PC-3 (cell line): ENCODE measurements at places on chromosomes 1 and 21. TPM values are rescaled to one million over a fixed set of nuclear protein-coding genes. Genes with fewer than 3 reads are reported as not detected.
A peak's percentile ranks its signal among the peaks of the same experiment; 100 is the strongest.

DNA sequence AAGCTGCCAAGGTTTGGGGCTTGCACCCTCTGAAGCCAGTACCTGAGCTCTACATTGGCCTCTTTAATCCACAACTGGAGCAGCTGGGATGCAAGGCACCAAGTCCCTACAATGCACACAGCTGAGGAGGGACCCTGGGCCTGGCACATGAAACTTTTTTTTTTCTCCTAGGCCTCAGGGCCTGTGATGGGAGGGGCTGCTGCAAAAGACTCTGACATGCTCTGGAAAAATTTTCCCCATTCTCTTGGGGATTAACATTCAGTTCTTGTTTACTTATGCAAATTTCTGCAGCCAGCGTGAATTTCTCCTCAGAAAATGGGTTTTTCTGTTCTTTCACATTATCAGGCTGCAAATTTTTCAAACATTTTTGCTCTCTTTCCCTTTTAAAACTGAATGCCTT is 1072.2 kb downstream of the BRINP3 start:
- no peaks in the 10 kb centered on the region for H3K4me1 ChIP-seq
- H3K36me3 ChIP-seq, result no peaks in the 10 kb centered on the region
- no peak for DNase-seq
- H3K27me3 ChIP-seq, result no peaks in the 10 kb centered on the region
- H3K27ac ChIP-seq, result no peak overlapping the region

- H3K27me3 ChIP-seq, result no peaks in the 10 kb centered on the region
- peaks cover 46% of the 10 kb centered on the region; the same call in 1 of the 2 replicates for H3K36me3 ChIP-seq
- no peaks in the 10 kb centered on the region for H3K4me1 ChIP-seq
These were observed 77.9 kb downstream of the PLPP3 start for GRCh38 chr1:56501426-56501825.

DNA sequence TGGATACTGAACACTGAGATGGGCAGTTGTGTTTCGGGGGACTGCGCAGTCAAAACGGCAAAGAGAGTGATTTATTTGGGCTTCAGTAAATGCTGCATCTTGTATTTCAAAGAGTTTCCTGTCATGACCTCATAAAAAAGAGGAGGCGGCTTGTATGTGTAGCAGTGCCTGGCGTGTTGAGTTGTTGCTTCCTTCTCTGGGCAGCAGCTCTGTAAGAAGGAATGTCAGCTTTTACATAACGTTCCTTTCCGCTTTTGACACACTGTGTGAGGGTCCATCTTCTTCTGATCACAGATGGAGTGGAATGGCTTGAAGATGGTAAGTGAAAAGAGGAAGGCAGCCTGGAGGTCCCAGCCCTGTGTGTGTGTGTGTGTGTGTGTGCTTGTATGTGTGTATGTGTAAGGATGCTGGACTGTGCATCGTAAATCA is 941 bp downstream of the ELAVL4 start:
- H3K27me3 ChIP-seq, result no peaks in the 10 kb centered on the region; the same call in 1 of the 2 replicates
- H3K4me1 ChIP-seq, result no peaks in the 10 kb centered on the region
- H3K36me3 ChIP-seq, result no peaks in the 10 kb centered on the region
- H3K4me3 ChIP-seq, result no peak overlapping the region
- no peak for DNase-seq

- no peaks in the 10 kb centered on the region for H3K36me3 ChIP-seq
- H3K4me3 ChIP-seq, result no peak overlapping the region
- H3K27me3 ChIP-seq, result no peaks in the 10 kb centered on the region
- H3K27ac ChIP-seq, result no peak overlapping the region
These were observed 512.2 kb downstream of the LTN1 start for GRCh38 chr21:28480470-28480869.

DNA sequence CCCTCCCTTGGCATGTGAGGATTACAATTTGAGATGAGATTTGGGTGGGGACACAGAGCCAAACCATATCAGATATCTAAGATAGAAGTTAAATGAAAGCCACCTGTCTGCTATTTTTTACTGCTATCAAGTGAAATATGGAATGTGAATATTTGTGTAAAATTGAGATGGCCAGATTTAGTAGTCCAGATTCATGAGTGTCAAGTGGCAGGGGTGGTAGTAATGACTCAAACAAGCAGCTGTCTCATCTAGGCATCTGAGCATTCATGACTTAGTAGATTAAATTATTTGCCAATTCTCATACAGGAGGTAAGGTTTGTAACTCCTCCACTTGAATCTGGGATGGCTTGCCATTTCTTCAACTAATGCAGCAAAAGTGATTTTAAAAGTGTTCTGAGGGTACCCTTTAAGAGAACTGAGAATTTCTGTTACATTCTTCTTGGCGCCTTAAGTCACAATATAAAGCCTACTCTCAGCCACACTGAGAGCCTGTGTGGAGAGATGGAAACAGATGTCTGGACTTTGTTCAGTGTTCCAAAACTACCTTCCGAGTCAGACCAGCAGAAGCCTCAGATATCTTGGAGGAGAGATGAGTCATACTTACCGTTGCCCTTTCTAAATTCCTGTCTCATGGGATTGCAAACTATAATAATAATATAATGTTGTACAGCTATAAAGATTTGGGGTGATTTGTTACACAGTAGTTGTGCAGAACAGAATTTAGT is 1065.6 kb upstream of the TMPRSS15 start:
- H3K36me3 ChIP-seq, result no peaks in the 10 kb centered on the region
- no peak overlapping the region for H3K4me3 ChIP-seq
- H3K27me3 ChIP-seq, result no peaks in the 10 kb centered on the region

DNA sequence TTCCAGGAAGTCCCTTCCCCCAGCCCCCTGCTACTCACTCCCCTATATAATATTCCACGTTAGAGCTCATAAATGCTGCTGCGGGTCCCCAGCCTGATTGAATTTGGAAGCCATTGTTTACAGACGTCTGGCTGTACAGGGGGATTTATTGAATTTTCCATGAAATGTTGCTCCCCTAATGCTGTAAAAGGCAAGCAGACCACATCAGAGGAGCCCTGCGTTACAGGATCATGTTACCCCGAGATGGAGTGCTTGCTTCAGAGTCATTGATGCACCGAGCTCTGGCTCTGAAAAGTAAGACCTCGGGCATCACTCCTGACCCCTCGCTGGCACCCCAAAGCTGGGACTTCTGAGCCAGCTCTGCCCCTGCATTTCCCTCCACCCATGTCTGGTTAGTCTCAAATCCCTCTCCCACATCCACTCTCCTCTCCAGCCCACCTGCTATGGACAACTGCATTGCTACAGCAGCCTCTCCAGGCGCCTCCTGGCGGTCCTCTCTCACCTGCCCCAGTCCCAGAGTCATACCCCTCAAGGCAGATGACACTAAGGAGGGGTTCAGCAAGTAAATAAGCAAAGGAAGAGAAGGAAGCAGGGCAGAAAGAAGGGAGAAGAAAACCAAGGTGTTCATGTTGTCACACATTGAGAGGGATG is 127.8 kb downstream of the TMEM53 start:
- DNase-seq, result no peak
- H3K4me1 ChIP-seq, result peaks cover 11% of the 10 kb centered on the region
- no peaks in the 10 kb centered on the region for H3K36me3 ChIP-seq

OXCT2 gene
- 0.98 and 3.9 TPM in 2 replicates for total RNA-seq

DNA sequence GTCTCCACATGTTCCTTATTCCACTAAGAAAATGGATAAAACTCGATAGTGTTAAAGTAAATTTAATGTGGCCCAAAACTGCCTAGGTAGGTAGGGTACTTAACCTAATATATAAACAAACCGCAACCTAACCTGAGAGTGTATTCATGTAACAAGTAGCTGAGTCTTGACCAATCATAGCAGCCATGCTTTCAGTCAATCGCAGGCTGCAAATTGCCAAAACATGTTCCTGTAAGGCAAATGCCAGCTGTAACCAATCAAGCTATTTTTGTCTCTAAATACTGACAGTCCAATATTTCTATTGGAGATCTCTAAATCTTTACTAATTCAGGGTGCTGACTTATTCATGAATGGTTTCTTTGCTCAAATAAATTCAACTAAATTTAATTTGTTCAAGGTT is 3.1 kb upstream of the HMGCS2 start:
- no peaks in the 10 kb centered on the region for H3K27me3 ChIP-seq
- peaks cover 24% of the 10 kb centered on the region for H3K4me1 ChIP-seq
- H3K36me3 ChIP-seq, result no peaks in the 10 kb centered on the region
- H3K4me3 ChIP-seq, result no peak overlapping the region

GRCh38 chr1:196437671-196438070 is 170.6 kb downstream of the KCNT2 start:
- H3K27ac ChIP-seq, result no peak overlapping the region
- no peak overlapping the region for H3K4me3 ChIP-seq
- no peaks in the 10 kb centered on the region for H3K36me3 ChIP-seq
- no peaks in the 10 kb centered on the region for H3K27me3 ChIP-seq

- peak; percentile 12 for DNase-seq
- H3K4me1 ChIP-seq, result no peaks in the 10 kb centered on the region
- H3K27ac ChIP-seq, result no peak overlapping the region
These were observed 46.9 kb upstream of the TMEM51 start for GRCh38 chr1:15106608-15107007.

KCNJ9 gene
- total RNA-seq, result not detected in 2 replicates

VWA5B1 gene
- not detected in 2 replicates for total RNA-seq

SPRR2E gene
- not detected in 2 replicates for total RNA-seq

GRCh38 chr1:202291961-202292712 is 49.6 kb downstream of the UBE2T start:
- H3K36me3 ChIP-seq, result no peaks in the 10 kb centered on the region
- DNase-seq, result peak; percentile 87
- peak overlapping the region; percentile 36 for H3K27ac ChIP-seq

DNA sequence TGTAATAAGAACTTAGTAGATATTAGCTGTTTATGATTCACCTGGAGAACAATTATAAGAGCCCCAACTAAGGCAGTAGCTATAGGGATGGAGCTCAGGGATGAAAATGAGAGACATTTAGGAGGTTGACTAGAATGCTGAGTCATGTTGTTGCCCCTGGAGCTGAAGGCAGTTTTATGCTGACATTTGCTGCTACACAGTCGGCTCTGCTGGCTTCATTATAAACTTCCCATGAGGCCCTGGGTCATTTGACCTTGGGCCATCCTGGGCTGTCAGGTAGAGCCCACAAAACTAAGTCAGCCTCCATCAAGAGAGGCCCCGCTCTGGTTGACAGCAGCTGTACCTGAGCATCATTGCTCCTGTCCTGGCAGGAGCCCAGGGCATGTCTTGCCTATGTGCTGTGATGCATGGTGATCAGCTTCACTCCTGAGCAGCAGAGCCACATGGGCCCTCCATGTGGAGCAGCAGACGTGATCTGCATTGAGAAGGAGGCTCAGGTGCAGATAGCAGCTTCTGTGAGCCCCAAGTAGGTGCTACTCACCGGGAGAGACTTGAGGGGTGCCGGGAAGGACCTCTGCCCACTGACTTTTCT is 112.4 kb downstream of the TBX19 start:
- DNase-seq, result peak; percentile 23
- H3K27me3 ChIP-seq, result no peaks in the 10 kb centered on the region
- H3K27ac ChIP-seq, result peak overlapping the region; percentile 84
- H3K4me1 ChIP-seq, result peaks cover 49% of the 10 kb centered on the region
- no peak overlapping the region for H3K4me3 ChIP-seq
- H3K36me3 ChIP-seq, result no peaks in the 10 kb centered on the region

OR2M7 gene
- not detected in 2 replicates for total RNA-seq

SRGAP2C gene
- total RNA-seq, result 6.6 and 7.6 TPM in 2 replicates

SPRR2B gene
- total RNA-seq, result not detected in 2 replicates

GRCh38 chr1:93990010-93990409 is 80.8 kb upstream of the GCLM start:
- H3K4me1 ChIP-seq, result peaks cover 19% of the 10 kb centered on the region
- H3K4me3 ChIP-seq, result no peak overlapping the region

DNA sequence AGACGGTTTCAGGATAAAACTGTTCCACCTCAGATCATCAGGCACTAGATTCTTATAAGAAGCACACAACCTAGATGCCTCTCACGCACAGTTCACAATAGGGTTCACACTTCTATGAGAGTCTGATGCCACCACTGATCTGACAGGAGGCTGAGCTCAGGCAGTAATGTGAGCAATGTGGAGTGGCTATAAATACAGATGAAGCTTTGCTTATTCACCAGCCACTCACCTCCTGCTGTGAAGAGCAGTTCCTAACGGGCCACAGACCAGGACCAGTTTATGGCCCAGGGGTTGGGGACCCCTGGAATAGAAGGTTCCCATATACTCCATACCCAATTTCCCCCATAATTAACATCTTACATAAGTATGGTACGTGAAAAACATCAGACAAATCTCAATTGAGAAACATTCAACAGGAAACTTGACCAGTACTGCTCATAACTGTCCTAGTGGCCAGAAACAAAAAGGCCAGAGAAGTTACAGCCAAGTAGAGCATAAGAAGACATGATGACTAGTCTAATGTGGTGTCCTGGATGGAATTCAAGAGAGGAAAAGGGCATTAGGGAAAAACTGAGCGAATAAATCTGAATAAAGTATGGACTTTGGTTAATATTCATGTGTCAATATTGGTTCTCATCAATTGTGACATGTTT is 24.7 kb upstream of the IGSF5 start:
- no peak overlapping the region for H3K27ac ChIP-seq
- H3K36me3 ChIP-seq, result no peaks in the 10 kb centered on the region
- DNase-seq, result peak; percentile 31
- H3K4me3 ChIP-seq, result no peak overlapping the region

DNA sequence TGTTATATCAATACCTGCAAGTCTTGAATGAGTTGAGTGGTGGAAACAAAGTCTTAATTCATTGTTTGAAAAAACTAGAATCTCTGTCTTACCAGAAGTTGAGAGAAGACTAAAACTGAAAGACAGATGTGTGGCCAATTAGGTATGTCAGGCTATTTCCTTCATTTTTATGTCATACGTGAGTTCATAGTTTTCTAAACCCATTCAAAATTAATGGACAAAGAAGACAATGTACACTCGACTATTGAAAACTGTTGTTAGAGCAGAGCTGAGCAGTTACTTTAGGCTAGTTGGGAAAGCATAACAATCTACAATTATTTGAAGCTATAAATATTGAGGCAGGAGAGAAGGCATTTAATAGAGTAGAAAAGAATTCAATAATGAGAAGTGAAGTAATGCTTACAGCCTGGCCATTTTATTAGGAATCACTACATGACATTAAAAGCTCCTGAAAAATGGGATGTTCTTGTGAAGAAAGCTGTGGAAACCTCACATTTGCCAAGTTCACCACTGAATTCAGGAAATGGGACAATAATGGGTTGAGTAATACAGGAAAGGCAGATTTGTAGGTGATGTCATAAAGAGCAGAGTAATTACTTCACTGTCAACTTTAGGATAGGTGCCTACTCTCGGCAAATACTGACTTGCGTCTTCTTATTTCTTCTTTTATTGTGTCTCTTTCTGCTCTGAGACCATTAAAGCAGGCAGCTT is 204.4 kb downstream of the PLA2G4A start:
- H3K4me3 ChIP-seq, result no peak overlapping the region
- DNase-seq, result no peak
- peaks cover 3% of the 10 kb centered on the region; the same call in 1 of the 2 replicates for H3K4me1 ChIP-seq

KCNA3 gene
- not detected in 2 replicates for total RNA-seq

GRCh38 chr1:4794020-4794780 is 139.8 kb downstream of the AJAP1 start:
- no peak for DNase-seq
- no peak overlapping the region for H3K27ac ChIP-seq
